ENCODE measurements at places on chromosomes 1 and 21.

GRCh38 chr1:239896980-239897379, 194.7 kb upstream of the FMN2 start:
- DNase-seq: no peak

GRCh38 chr1:159144571-159144970, 26.8 kb upstream of the CADM3 start:
- no peak for DNase-seq

GRCh38 chr1:85296980-85297379, 20.5 kb upstream of the BCL10 start:
- peak; percentile 45 for DNase-seq

GRCh38 chr1:157584503-157584902, 13.4 kb downstream of the FCRL4 start:
- DNase-seq: no peak

Measured in choroid plexus epithelial cell (primary cell).